Body of pancreas (tissue), 4 donors: ENCODE measurements at places on chromosomes 4 and X.
A peak's percentile ranks its signal among the peaks of the same experiment; 100 is the strongest.

- no peak for DNase-seq
These were observed 257.6 kb upstream of the DDX53 start for GRCh38 chrX:22742174-22742573.

DNA sequence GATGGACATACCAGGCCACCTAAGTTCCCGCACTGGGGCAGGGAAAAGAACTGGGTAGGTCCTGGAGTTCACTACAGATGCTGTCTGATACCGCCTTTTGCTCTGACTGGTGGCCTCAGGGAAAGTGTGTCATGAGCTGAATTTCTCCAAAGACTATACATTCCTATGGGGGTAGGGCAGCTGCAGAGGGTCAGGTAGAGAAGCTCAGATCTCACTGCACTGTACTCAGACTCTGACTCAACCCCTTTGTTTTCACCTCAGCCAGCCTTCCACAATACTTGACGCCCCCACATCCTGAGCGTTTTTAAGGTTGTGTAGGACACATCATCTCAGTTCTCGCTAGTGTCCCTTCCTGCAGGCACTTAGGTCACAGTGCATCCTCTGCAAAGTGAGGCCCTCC is 7.8 kb downstream of the GATB start:
- no peak for DNase-seq

DNA sequence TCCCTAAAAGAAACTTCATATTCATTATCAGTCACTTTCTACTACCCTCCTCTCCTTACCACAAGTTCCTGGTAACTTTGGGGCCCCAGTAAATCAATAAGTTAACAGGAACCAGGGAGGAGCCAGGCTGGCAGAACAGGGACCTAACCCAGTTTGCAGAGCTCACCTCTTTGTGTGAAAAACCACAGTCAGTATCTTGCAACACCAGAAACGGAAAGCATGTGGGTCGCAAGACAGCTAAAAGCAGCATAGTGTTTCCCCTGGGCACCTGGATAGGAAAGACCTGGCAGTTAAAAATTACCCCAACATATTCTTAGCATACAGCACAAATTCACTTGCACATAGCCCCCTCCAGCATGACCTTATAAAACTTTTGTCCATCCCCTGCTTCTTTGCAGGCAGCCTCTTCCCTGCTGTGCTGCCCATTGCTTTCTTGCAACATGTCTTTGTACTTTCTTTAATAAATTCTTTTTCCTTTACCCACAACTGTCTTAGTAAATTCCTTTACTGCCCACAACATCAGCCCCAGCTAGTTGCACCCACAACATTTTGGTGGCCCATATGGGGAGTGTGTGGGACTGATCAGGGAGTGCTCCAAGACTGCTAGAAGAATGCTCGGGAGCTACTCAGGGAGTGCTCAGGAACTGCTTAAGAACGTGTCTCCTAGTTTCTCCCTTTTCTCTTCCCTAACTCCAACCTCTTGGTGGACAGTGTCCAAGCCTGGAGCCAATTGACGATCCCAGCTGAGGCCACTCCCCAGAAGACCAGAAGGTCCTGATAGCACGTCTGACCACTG is 83.4 kb downstream of the MSN start:
- DNase-seq: no peak

GRCh38 chrX:49238735-49239134 is 3.5 kb downstream of the CCDC22 start:
- no peak for DNase-seq

- DNase-seq: no peak
These were observed 21.2 kb downstream of the DOK7 start for GRCh38 chr4:3484057-3484973.

- no peak for DNase-seq
These were observed 1.9 kb downstream of the PPARGC1A start for GRCh38 chr4:23887989-23888388.

DNA sequence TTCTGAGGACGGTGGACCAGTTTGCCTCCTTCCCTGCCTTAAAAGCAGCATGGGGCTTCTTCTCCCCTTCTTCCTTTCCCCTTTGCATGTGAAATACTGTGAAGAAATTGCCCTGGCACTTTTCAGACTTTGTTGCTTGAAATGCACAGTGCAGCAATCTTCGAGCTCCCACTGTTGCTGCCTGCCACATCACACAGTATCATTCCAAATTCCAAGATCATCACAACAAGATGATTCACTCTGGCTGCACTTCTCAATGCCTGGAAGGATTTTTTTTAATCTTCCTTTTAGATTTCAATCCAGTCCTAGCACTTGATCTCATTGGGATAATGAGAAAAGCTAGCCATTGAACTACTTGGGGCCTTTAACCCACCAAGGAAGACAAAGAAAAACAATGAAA is 255.3 kb downstream of the RAPGEF2 start:
- no peak for DNase-seq

- DNase-seq: no peak
These were observed 50.6 kb upstream of the RAPGEF2 start for GRCh38 chr4:159052315-159052714.

GRCh38 chr4:184641022-184641421 is 8.2 kb downstream of the CASP3 start:
- no peak for DNase-seq

GRCh38 chr4:110613745-110614144 is 9.1 kb downstream of the PITX2 start:
- no peak for DNase-seq

- no peak for DNase-seq
These were observed 44.9 kb upstream of the SLC2A9 start for GRCh38 chr4:10066206-10066605.

DNA sequence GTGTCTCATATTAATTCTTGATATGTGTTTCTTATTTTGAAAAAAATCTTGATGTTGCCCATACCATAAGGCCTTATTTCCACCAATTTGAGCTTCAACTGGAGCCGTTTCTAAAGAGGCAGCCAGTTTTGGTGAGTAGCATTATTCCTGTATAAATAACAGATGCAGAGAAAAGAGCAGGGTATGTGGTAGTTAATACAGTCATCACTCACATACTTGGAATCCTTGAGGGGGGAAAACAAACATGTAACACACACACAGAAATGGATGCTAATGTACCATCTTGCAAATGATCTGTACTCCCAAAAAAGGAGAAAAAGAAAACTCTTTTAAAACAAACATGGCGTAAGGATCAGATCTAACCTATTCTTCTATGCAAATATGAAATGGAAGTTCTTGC is 389.7 kb downstream of the GPM6A start:
- DNase-seq: no peak

DNA sequence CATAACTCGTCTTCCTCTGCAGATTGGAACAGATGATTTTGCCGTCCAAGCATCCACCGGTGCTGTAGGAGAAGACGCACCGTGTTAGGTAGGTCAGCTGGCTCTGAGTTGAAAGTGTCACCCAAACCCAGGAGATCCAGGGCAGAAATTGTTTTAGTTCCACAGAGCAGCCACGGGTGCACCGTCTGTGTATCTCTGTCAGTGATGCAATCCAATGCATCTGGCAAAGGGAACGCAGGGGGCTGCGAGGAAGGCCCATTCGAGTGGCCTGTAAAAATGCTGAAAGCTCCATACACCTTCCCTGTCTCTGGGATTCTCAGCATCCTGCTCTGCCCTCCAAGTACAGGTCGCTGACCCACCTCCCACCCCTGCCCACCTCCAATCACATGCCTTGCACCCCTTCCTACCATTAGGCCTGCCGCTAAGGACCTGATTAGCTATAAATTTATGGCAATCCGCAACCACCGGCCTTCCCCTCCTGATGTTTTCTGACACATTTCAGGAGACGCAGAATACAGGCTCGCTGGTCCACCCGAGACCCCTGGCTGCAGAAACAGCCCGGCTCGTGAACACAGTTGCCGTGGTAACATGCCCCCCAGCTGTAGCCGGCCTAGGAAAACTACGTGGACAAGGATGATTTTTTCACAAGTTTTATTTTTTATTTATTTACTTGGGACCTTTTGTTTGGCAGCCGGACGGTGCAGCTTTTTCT is 39.7 kb upstream of the SHOX start:
- no peak for DNase-seq

GRCh38 chr4:105451346-105451745 is 22.5 kb downstream of the PPA2 start:
- no peak for DNase-seq

- DNase-seq: peak; percentile 50
These were observed 16.8 kb downstream of the PF4 start for GRCh38 chr4:73964862-73965611.

GRCh38 chrX:115690511-115691216 is 129.7 kb downstream of the PLS3 start:
- DNase-seq: peak; percentile 41

DNA sequence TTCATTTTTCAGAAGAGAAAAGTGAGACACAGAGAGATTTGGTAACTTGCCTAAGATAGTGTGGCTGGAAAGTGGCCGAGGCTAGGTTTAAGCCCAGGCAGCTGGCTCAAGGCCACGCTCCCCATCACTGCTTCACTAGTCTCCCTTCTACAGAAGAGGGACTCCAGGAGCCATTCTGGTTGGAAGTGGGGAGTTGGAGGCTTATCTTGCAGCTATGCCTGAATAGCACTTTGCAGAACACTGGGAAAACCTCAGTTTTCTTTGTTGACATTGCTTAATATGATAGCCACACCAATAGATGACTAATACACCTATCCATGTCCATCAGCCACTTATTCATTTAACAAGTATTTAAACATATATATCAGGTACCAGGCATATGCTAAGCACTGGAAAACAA is 18.5 kb downstream of the LRRC66 start:
- DNase-seq: no peak

GRCh38 chrX:1336331-1336943 is at the start of gene IL3RA:
IL3RA (plus strand) TSS chrX:1336785; CDS start chrX:1341766, 4,981 bp downstream.
- DNase-seq: no peak

DNA sequence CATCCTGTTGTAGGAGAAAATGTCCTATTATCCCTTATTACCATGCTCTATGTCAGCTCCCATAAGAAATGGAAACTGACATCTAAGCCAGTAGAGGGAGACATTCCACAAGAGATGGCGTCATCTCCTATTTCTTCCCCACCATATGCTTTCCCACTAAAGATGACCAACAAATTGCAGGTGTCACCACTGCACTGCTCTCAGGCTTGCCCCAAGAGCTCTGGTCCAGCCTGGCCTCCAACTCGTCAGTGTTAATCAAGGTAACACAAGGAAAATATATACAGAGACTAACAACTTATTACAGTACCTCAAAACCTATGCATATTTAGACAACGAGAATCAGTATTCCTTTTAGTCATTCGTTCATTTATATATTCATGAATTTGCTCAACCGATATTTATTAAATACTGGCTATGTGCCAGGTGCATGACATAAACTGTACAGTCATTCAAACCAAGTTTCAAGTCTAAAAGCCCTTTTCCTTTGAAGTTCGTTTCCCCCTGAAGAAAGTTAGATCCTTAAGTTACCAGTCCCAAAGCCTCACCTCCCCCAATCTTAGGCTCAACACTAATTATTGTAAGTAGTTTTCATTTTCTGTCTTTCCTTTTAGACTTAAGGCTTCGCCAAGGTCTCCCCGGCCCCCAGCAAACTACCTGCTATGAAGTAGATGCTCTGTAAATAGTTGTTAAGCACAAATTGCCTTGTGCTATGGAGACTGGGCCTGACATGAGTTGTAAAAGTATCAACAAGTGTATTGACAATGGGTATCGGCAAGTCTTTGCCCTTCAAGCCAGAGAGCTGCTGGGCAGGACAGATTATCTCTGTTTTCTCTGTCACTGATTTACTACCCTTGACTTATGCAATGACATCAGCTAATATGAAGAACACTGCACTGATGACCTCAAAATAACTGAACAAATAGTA is 3.1 kb upstream of the FGB start:
- peak; percentile 7 for DNase-seq

- DNase-seq: no peak
These were observed 61.3 kb upstream of the NFKB1 start for GRCh38 chr4:102439812-102440211.

DNA sequence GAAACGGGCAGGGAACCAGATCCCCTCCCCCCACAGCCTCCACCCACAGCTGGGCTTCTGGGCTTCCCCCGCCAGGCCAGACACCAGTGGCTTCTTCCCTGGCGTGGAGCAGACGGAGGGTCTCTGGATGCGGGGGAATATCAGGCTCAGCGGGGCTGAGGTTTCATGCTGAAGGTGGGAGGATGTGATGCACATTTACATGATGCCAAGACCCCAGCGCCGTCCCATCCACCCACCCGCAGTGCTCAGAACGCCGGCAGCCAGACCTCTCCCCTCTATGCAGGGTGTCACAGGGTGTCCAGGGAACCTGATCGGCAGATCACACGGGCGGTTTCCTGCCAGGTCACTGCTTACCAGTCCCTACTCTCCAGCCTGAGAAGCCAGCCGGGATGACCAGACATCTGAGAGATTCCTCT is 12.8 kb upstream of the TNIP2 start:
- no peak for DNase-seq

GRCh38 chrX:23727206-23727605 is 15.9 kb downstream of the ACOT9 start:
- no peak for DNase-seq

DNA sequence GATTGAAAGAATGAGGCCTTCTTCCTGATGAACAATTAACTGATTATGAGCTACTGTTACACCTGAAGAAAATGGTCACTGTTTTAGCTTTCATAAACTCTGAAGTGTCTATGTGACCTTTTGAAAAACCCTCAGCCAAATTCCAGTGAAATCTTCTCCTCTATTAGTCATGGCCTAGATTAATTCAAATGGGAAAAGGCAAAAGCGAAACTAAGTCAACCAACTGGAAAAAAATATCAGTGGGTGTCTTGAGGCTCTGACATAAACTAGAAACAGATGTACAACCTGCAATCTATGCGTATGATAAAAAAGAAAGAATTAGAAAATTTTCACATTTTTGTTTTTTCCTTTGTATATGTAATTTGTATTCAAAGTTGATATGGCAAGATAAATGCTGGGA is 169.4 kb upstream of the BANK1 start:
- no peak for DNase-seq
